ENCODE measurements at places on chromosomes 12 and 14. TPM values are rescaled to one million over a fixed set of nuclear protein-coding genes. Genes with fewer than 3 reads are reported as not detected.

LRP1-AS gene
- not detected for total RNA-seq

ETNK1 gene
- 96.3 TPM for total RNA-seq

PLXNC1 gene
- total RNA-seq = 14.7 TPM

ZC2HC1C gene
- 1.4 TPM for total RNA-seq

GDF3 gene
- not detected for total RNA-seq

AQP6 gene
- total RNA-seq = not detected

IL23A gene
- total RNA-seq = 1.3 TPM

P3H3 gene
- 1.3 TPM for total RNA-seq

GPR162 gene
- not detected for total RNA-seq

- DNase-seq = no peak
Measured at GRCh38 chr12:51905471-51906429, 1.6 kb upstream of the ACVRL1 start.

GRCh38 chr12:52056801-52057637, 5.8 kb downstream of the NR4A1 start:
- DNase-seq = no peak

GRCh38 chr12:115343601-115344000, 659.6 kb upstream of the TBX3 start:
- no peak for DNase-seq

DNA sequence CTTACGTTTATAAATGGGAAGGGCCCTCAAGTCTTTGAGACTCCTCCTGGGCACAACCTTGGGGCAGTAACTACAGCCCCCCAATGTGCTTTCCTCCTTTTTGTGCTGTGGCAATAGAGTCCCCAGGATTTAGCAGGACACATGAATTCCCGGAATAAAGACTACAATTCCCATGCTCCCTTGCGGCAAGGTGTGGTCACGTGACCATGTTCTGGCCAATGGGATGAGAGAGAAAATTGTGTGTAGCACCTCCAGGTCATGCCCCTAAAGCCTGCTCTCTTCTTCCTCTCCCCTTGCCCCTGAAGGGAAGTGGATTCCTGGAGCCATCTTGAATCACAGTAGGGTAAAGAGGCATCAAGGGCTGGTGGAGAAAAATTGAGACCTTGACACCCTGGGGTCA, 295.1 kb upstream of the SFSWAP start:
- no peak for DNase-seq

DNA sequence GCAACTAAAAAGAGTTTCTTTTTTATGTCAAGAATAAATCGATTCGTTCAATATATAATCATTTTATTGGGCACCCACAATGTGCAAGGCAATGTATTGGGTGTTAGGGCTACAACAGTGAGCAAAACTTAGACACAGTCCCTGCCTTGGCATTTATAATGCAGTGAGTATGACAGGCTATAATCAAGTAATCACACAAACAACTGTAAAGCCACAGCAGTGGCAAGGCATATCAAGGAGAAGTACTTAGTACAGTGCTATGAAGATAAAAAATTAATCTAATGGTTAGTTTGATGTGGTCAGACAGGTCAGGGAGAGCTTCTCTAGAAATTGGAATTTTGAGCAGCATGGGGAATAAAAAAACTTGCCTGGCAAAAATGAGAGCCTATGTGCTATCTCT, 39.5 kb upstream of the OTOGL start:
- DNase-seq = no peak

GRCh38 chr14:67440513-67440912, 28.5 kb upstream of the PLEK2 start:
- DNase-seq = no peak

DNA sequence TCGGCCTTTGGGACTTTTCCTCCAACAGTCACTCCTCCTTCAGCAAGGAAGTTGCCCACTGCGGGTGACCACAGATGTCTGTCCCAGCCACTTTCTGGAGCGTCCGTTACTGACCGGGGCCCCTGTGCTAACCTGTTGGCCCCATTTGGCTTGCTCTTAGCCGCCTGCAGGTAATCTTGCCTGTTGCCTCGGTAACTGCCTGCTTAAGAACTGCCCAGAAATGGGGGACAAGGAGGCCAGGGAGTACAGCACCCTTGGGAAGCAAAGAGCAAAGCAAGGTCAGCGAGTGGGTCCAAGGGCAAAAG, 338.8 kb upstream of the SFSWAP start:
- DNase-seq = no peak

- no peak for DNase-seq
Measured at GRCh38 chr12:124386661-124387527, 92.0 kb downstream of the RFLNA start.

DNA sequence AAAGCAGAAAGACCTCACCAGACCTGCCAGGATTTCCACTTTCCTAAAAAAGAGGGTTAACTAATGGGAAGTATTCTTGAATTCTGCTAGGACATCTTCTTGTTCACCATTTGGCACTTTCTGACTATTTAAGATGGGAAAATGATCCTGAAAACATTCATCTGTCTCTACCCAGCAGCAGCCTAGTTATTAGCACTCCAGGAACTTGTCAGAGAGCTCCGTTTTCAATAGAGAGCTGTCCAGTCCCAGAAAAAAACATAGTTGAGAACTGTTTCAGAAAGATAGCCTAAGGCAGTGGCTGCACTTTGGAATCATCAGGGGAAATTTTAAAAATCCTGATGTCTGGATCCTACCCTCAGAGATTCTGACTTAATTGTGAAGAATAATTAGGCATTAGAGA, 22.1 kb upstream of the CEP83 start:
- no peak for DNase-seq

DNA sequence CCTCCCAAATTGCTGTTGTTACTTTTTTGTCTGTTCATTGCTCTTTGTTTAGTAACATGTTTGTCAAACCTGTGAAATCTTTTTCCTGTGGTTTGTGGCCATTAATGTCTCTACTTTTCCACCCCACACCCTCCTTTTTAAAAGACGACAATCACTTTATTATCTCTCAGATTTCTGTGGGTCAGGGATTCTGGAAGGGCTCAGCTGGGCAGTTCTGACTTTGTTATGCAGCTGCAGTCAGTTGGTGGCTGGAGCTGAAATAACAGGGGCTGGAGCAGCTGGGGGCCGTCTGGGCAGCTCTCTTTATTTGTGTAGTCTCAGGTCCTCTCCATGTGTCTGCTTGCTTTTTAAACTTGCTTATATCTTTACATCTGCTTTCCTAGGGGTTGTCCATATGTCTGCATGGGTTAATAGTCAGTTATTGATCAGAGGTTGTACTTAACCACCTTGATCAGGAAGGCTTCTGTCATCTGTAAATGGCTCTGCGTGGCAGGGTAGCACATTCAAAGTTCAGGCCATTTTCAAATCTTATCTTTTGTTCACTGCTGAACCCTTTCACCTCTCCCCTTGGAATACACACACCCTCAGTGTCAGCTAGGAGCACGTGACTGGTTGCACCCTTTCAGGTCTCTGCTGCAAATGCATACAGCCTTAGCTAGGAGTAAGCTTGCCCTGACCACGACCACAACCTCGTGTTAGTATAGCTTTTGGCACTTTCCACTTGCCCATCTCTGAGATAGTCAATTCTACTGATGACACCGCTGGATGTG, 27.9 kb downstream of the BORCS5 start:
- peak; percentile 60 for DNase-seq

DNA sequence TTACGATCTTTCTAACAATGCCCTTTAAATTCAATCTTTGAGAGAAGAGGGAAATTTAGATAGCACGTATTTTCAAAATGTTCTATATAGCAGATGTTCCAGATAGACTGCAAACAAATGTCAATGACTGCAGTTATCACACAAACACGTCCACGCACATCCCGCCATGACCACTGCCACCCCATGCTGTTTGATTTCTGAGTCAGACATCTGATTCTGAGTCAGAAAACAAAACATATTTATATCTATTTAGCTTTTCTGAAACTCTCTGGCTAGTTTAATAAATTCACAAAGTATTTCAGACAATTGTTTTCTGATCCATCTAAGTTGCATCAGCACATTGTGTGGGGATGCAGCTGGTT, 105.9 kb upstream of the BCAT1 start:
- DNase-seq = peak; percentile 72

DNA sequence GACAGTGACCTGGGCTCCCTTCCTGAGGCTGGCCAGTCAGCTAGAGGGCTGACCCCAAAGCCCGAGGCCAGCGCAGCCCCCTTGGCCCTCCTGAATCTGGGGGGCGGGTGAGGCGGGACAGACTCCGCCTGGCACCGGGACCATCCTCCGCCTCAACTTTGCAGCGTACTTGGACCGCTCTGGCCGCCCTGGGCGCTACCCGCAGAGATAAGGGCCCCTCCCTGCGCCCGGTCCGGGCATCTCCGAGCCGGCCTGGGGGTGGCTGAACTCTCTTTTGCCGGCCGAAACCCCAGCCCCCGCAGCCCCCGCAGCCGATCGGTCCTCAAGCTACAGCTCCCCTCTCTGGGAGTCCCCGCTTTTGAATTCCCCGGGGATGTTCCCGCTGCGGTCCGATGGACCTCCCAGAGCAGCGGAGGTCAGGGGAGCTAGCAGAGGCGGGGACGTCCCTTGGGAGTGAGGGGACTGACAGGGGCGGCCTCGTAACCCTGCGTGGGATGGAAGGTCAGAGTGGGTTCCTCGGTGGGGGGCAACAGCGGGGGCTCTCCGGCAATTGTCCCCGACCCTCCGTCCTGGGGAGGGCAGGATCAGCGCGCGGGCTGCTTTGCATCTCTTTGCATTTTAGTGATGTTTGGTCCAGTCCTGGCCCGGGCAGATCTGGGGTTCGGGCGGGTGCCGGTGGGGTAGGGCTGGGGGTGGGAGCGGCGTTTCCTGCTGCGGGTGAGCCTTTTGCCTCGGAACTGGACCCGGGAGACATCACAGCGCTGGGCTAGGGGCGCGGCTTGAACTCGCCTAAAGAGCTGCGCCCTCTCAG, at the start of gene CRIP1:
CRIP1 (plus strand) TSS at position 724 of the 811 bp plus-strand sequence. CDS start 374 bp downstream, outside the sequence.
- peak; percentile 78 for DNase-seq

DNA sequence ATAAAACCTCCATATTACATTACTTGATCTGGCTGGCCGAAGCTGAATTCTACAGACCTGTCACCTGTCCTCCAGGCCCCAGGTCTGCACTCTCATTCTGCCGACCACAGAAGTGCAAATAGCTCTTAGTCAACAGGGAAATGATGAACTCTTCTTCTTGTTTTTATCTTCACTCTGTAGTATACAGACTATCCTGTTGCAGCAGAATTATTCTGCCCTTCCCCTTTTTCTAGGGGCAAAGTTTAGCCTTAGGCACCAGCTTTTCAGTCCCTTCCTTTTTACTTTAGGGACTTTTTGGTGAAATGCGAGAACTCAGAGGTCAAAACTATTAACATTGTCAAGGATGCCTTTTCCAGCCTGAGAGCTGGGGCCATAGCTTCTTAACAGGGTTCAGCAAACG, 229.6 kb upstream of the EGLN3 start:
- DNase-seq = no peak

DNA sequence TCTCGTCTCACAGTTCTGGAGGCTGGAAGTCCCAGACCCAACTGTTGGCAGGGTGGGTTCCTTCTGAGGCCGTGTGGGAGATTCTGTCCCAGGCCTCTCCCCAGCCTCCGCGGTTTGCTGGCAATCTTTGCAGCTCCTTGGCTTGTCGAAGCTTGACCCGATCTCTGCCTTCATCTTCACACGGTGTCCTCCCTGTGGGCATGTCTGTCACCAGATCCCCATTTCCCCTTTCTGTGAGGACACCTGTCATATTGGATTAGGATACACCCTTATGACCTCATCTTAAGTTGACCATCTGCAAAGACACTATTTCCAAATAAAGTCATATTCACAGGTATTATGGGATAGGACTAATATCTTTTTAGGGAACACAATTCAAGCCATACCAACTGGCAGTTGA, 22.6 kb upstream of the LRP1-AS start:
- no peak for DNase-seq

GRCh38 chr12:113152835-113153814, 3.6 kb downstream of the CFAP73 start:
- DNase-seq = no peak

GRCh38 chr14:78202976-78203375, 32.8 kb downstream of the NRXN3 start:
- DNase-seq = no peak

- DNase-seq = no peak
Measured at GRCh38 chr12:26046203-26046602, 78.6 kb downstream of the BHLHE41 start.

DNA sequence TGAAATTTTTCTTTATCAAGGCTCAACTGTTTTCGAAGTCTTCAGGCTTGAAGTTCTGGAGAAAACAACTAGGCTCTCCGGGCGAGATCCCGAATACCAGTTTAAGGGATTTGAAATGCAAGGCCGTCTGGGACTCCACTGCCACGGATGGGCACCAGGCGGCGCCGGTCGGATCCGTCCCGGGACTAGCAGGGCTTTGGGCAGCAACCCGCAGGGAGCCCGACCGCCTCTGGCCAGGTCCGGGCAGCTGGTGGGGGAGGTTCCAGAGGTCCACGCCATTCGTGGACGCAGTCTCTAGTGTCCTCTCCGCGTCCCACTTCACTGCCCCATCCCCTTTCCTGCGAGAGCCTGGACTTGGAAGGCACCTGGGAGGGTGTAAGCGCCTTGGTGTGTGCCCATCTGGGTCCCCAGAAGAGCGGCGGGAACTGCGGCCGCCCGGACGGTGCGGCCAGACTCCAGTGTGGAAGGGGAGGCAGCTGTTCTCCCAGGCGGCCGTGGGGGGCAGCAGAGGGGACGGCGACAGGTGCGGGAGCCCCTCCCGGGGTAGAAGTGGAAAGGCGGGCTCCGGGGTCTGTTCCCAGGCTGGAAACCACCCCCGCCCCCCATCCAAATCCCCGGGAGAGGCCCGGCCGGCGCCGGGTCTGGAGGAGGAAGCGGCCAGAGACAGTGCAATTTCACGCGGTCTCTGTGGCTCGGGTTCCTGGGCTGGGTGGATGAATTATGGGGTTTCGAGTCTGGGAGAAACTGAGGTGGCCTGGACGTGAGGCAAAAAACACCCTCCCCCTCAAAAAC, 838 bp upstream of the ERBB3 start:
- peak; percentile 71 for DNase-seq

- DNase-seq = no peak
Measured at GRCh38 chr14:93099196-93099595, 16.5 kb downstream of the ITPK1 start.

- no peak for DNase-seq
Measured at GRCh38 chr14:38951451-38951850, 151.6 kb downstream of the SEC23A start.

DNA sequence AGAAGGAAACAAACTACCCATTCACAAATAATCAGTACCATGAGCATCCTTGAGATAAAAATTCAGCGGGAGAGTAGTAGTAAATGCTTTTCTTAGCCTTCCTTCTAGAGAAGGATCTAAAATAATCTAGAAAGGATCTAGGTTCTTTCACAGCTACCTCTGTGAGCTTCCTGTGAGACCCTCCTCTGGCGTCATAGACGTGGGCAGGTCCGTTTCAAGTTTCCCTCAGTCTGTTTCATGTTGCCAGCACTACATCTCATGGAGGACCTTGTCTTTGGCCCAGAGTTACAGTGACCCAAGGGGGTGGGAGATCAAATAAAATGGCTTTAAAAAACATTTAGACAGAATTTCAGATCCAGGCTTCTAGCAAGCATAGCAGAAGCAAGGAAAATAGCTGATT, 13.6 kb downstream of the DAAM1 start:
- no peak for DNase-seq

DNA sequence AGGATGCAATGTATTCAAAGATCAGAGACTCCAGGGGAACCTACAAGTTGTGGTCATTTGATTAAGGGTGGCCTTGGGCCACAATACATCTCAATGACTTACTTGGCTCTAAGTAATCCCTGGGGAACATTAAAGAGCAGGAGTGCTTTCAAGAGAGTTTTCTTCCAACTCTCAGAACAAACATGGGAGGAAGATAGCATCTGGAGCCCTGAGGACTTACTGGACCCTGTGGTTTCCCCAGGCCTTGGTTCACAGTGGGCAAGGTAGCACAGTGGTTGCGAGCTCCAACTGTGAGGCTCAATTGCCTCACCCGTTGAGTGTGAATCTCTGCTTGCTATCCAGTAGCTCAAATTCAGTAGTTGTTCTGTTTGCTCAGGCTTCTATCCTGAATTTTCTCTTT, 32.4 kb downstream of the STXBP6 start:
- DNase-seq = no peak
